ENCODE measurements at places on chromosomes 6 and 20.

GRCh38 chr6:141482796-141483597, 649.7 kb upstream of the GJE1 start:
- no peak for DNase-seq

- no peak for DNase-seq
Observed at GRCh38 chr6:55130806-55131324, 43.5 kb upstream of the HCRTR2 start.

DNA sequence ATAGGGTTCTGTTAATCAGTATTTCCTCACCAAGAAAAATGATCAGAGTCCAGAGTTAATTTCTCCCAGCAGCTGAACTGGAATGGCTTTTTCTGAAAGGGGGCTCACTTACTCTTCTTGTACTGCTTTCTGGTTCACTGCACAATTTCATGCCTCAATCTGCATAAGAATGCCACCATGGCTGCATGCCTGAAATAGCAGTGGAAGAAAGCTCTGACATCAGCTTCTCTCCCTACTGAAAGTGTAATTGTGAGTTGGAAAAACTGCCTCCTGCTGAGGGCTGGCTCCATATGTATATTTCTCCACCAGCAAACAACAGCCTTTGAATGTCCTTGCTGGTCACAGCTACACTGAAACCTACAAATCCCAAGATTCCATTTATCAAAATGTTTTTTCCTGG, 1027.2 kb upstream of the GJE1 start:
- peak; percentile 84 for DNase-seq

DNA sequence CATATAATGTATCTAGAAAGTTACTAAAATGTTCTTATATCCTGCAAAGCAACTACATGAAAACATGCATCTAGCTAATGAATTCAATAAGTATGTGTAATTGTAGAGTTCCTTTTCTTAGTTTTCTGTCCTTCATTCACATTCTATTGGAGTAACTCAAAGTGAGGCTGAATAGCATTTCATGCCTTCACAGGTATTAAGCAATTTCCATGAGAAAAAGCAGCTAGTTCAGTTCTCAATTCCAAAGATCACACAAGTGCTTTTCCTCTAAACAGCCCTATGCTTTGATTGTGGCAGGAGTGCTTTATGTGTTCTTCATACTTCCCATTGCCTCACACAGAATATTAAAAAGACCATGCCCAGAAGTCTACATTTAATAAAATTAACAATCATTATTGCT, 274.9 kb downstream of the RFPL4B start:
- DNase-seq, result no peak

DNA sequence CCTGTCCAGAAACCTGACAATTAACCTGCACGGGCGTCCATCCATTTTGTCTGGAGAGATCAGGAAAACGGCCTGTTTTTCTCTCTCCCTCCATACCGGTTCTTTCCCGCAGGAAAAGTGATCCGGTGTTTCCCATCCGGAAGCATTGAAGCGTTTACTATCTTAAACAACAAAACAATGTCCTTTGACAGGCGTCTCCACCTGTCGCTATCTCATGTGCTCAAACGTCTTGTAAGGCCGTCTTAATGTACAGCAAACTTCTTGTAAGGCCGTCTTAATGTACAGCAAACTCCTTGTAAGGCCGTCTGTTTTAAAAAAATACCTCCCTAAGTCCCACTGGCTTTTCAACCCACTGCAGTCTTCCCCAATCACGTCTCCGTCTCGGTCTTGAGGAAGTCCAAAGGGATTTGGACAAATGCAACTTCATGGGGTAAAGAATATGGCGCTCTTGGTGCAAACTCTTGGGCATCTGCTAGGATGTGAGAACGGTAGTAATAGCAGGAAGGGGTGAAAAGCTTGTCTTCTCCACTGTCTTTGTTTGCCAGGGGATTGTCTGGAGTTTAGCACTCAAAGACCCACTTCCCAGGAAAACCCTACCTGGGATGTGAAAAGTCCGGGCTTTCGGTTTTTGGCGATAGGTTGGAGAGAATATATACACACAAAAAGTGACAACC, 29.9 kb upstream of the TRIM27 start:
- no peak for DNase-seq

DNA sequence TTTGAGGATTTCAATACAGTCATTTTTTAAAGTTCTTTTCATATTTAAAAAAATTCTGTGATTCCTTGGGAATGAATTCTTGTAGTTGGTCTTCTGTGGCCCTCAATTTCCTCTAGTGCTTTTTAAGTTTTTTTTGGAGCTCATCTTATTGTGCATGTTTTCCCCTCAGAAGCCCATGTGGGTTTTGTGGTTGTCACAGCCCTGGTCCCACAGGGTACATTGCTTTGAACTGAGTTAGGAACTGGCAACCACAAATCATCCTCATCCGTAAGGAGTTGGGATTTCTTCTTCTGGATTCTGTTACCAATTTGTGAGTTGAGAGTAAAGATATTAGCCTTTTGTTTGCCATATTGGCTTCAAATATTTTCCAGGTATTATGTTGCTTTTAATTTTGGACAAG, 89.9 kb downstream of the AKAP7 start:
- peak; percentile 7 for DNase-seq

GRCh38 chr6:41939848-41940758, 1.5 kb downstream of the CCND3 start:
- peak; percentile 78 for DNase-seq

- no peak for DNase-seq
Observed at GRCh38 chr6:5219011-5219691, 41.6 kb downstream of the LYRM4 start.

GRCh38 chr6:159790956-159791598, 810 bp downstream of the MRPL18 start:
- no peak for DNase-seq

DNA sequence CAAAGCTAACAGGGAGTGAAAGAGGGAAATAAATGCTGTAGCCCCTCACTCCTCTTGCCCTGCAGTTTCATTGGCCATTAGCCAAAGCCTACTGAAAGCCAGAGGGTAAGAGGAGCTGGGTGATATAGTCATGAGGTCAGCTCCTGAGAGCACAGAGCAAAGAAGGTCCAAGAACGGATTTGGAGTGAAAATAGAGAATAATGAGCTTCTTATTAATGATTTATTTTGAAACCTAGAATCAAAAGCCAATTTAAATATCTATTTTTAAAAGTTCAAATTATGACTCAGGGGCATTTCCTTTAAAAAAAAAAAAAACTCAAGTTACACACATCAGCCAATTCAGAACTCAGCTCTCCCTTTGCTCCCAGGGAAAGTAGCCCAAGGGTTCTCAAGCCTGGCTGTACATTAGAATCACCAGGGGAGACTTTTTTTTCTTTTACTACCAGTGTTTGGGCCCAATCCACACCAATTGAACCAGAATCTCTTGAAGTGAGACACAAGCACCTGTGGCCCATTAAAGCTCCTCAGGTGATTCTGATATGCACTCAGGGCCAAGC, 79.1 kb downstream of the SNAP25 start:
- no peak for DNase-seq

DNA sequence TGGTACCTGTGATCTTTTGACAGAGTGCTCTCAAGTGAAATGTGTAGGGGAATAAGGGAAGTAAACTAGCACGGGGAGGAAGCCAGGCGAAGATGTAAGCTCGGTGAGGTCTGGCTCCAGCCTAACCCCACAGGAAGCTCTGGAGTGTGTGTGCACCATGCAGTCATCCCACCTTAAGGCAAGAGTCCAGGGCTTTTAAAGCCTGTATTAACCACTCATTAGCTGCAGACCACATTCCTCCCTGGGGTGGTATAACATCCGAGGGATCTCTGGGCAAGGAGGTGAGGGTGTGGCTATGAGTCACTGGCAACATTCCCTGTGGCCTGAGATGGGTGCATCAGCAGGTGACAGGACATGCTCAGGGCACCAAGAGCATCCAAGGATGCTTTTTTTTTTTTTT, 12.5 kb upstream of the RANBP9 start:
- DNase-seq, result no peak

- DNase-seq, result peak; percentile 72
Observed at GRCh38 chr6:11271228-11272020, 39.0 kb upstream of the NEDD9 start.

DNA sequence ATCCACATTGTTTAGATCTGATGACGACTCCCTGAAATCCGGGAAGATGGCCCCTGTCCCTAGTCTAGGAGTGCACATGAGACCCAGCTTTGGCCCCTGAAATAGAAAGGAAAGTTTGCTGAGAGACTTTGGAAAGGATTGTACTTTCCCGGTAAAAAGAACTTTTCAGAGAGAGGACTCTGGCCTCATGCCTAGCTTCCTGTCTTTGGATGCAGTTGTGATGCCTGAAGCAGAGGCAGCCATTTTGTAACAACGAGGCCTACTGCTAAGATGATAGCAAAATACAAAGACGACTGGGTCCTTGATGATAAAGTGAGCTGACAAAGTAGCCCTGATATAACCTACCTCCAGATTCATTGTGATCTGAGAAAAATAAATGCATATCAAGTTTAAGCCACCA, 6.9 kb downstream of the CPNE5 start:
- DNase-seq, result no peak

- no peak for DNase-seq
Observed at GRCh38 chr6:9103876-9104521, 668.7 kb upstream of the SLC35B3 start.

GRCh38 chr20:37323985-37324384, 22.0 kb upstream of the SRC start:
- DNase-seq, result peak; percentile 93

GRCh38 chr6:53461041-53461656, 83.8 kb downstream of the GCLC start:
- DNase-seq, result no peak

GRCh38 chr6:28615955-28616747, 90.5 kb downstream of the GPX5 start:
- no peak for DNase-seq

DNA sequence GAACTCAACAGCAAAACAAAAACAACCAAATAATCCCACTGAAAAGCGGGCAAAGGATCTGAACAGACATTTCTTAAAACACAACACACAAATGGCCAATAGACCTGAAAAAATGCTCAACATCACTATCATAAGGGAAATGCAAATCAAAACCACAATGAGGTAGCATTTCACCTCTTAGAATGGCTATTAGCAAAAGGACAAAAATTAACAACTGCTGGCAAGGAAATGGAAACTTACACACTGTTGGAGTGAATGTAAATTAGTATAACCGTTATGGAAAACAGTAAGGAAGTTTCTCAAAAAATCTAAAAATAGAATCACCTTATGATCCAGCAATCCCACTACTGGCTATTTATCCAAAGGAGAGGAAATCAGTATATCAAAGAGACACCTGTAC, 20.9 kb downstream of the FAM8A1 start:
- no peak for DNase-seq

DNA sequence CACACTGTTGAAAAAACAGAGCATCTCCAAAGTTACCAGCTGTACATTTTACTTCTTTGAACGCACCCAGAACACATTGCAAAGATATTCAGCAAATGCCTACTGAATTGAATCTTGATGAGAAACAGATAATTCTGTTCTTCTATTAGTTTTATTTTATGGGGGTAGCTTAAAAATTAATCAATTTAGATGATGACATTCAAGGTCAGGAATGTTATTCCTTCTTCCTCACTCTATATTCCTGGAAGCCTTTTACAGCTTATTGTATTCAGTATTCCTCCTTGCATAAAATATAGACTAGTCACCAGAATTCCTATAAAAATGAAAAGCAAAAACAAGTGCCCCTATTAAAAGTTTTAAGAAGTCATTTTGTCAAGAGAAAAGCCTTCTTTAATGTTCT, 21.4 kb upstream of the GMDS start:
- DNase-seq, result no peak

DNA sequence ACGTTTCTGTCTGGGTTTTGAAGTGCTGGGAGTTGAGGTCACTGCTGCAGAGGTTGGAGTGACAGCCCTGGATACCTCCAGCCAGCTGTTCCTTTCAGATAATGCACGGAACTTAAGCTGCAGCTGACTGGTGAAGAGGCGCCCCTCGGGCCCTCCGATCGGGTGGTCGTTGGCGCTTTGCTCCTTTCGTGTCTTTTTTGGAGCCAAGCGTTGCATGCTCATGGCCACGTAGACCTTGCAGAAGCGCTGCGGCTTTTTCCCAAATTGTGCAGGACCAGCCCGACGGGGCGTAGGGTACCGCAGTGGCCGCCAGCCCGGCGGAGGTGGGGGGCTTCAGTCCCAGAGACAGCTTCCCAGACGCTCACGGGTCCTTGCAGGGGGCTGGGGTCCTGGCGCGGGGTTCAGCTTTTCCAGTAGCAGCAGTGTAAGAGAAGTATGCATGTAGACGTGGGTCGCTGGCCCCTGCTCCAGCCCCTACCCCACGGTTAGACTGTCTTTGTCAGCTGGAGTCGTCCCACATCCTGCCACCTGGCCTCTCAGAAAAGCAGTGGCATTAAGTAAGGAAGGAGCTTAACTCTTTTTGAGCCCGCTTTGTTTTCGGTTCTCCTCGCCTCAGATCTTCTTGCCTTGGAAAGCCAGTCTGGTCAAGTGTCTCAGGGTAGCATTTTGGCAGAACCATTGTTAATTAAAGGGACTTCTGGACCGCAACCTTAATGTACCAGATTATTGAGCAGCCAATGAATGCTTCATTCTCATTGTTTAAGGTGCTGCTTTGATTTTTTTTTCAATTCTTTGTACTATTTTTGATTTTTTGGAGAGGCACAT, 838 bp downstream of the TNFAIP3 start:
- DNase-seq, result no peak

GRCh38 chr6:34207695-34208443, 28.8 kb upstream of the HMGA1 start:
- DNase-seq, result no peak

GRCh38 chr6:10180138-10181074, 234.5 kb downstream of the TFAP2A start:
- DNase-seq, result no peak

GRCh38 chr6:168352096-168352495, 32.5 kb upstream of the DACT2 start:
- DNase-seq, result no peak

GRCh38 chr6:106102967-106103727, 17.0 kb downstream of the PRDM1 start:
- no peak for DNase-seq

DNA sequence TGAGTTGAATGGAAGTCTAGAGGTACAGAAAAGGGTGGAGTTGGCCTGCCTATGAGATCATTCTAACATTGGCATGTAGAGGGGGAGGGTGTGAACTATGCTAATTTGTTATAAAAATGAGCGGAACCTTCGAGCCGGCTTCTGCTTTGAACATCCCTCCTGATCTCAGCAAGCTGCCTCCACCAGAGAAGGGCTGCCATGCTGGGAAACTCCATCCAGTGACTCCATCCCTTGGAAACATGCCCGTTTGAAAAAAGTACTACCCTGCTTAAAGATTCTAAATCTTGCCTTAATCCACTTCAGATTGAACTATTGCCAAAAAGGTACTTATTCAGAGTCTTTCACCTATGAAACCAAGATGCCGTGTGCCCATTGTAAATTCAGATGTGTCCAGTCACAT, 43.6 kb upstream of the TMEM170B start:
- peak; percentile 21 for DNase-seq

GRCh38 chr20:1486566-1486965, 4.7 kb downstream of the SIRPB2 start:
- no peak for DNase-seq

All from fibroblast of skin of right biceps (primary cell).